ENCODE measurements at places on chromosomes 5 and 9.

DNA sequence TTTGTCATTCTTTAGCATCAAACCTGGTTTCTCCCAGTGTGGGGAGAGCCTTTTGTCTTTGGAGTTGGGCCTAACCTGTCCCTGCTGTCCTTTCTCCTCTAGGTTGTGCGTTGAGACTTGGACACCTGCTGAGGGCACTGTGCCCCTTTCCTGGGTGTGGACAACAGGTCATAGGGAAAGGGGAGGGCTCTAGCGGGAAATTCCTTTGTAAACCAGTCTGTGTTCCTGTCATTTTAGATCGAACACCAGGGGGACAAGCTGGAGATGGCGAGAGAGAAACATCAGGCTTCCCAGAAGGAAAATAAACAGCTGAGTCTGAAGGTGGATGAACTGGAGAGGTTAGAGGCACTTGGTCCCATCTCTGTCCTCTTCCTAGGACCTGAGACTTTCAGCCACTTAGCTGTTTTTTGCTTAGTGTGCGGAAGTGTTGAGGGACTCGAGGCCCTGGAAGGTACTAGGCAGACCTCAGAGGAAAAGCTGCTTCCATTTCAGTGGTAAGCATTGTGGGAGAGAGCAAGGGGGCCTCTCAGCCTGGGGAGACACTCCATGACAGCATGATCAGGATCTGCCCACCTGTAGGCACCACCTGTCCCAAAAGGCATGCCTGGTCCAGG, 8.6 kb upstream of the GLE1 start:
- DNase-seq = no peak

- DNase-seq = no peak
Observed at GRCh38 chr9:126298063-126298801, 28.4 kb upstream of the MVB12B start.

DNA sequence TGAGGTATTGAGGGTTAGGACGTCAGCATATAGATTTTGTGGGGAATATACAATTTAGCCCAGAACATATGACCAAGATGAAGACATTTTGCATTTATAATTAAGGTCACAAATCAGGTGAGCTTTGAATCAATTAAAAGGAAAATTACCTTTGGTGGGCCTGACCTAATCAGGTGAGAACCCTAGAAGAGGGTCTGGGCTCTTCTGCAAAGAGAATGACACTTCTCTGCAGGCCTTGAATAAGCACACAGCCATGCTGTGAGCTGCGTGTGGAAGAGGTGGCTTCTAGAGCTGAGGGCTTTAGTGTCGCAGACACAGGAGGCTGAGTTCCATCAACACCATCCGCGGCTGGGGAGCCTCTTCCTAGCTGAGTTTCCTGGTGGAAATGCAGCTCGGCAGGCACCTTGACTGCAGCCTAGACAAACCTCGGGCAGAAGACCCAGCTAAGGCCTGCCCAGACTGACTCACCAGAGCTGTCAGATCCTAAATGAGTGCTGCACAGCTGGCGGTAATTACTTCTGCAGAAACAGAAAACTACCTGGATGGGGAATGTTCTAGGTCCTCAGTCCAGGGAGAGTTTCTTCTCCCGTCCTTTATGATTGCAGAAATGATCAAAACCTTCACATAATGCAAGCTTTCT, 287.5 kb upstream of the IRX1 start:
- no peak for DNase-seq

- no peak for DNase-seq
Observed at GRCh38 chr9:426976-427375, 212.3 kb downstream of the DOCK8 start.

- DNase-seq = no peak
Observed at GRCh38 chr9:28616310-28616709, 1043.0 kb upstream of the C9orf72 start.

All from cerebellar nuclear complex (tissue), 1 donor.